ENCODE measurements at places on chromosomes 11 and 22.
A peak's percentile ranks its signal among the peaks of the same experiment; 100 is the strongest.

DNA sequence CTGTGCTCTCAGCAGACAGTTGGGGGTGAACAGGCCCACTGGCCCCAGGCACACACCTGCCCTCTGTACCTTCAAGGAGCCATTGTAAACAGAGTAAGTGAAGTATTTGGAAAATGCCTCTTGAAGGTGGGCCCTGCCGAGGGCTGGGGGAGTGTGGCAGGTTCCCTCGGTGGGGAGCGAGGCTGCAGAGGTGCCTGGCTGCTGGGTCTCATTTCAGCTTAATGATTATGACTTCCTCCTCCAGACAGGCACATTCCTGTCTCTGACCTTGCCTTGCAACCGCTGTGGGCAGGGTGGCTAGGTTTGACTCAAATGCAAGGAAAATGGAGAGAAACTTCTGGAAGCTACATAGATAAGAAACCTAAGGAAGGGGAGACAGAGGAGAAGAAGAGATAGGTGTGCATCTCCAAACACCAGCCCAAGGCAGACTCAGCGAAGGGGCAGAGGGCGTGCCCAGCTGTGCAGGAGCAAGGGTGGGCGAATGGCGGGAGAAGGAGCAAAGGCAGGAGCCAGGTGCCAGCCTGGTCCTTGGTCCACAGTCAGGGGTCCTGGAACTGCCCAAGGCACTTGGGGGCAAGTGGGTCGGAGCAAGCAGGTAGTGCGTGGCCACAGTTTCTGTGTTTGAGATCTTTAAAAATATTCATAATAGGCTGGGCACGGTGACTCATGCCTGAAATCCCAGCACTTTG lies 14.0 kb downstream of the GRAMD4 start:
- DNase-seq, result no peak

GRCh38 chr11:1555713-1556153 lies 16.3 kb downstream of the DUSP8 start:
- no peak for DNase-seq

DNA sequence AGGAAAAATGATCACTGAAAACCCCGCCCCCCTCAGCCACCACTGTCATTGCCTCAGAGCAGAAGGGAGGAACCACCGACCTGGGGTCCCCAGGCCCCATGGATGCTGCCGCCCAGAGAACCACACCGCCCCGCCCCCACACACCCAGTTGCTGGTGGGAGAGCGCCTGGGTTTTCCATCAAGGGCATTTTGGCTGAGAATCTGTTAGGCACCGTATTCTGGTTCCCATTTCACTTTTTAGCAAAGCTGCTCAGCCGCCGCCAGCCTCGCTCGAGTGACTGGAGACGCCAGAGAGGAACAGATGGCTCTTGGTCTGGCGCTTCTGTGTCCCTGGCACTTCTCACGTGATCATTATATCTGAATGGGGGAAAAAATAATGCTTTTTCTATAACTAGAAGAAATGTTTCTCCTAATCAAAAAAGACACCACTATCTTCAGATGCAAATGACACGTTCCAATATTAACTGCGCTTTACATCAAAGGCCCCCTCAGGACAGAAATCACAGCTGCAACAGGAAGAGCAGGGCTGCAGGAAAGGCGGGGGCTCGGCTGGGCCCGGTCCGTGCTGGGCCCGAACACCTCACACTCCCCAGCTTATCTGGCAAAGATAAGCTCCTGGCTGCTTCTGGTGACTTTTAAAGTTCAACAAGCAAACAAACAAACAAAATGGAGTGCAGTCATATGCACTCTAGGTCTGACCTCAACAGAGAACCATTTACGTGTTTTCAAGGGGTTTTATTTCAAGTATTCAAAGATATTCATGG lies 149.8 kb downstream of the MPPED1 start:
- DNase-seq, result no peak

- peak; percentile 18 for DNase-seq
Measured at GRCh38 chr11:123640677-123641494, 13.5 kb downstream of the SCN3B start.

DNA sequence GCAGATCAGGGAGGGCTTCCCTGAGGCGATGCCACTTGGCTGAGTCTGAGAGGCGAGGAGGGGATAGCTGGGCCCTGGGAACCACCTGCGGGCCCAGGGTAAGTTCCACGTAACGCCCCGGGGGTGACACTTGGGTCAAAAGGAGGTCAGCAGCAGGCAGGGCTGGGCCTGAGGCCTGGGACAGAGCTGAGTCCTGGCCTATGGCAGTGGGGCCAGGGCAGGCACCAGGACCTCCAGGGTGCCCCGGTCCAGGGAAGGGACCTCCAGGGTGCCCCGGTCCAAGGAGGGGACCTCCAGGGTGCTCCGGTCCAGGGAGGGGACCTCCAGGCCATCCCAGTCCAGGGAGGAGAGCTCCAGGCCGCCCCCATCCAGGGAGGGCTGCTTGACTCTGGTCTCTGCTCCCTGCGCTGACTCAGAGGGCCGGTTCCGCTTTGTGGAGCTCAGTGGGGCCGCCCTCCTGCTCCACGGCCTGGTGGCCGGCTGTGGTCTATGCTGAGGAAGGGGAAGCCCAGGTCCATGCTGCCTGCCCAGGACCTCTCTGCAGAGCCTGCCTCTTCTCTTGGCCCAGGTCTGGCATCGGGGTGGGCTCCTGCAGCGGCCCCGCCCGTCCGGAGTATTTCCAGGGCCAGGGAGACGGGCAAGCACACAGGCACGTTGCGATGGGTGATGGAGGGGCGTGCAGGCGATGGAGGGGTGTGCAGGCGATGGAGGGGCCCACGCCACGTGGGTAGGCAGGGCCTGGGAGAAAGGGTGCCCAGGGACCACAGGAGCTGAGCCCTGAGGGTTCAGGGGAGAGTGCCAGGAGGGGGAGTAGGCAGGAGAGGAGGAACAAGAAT lies 19.5 kb upstream of the WNT7B start:
- DNase-seq, result no peak

GRCh38 chr11:111635706-111636045 lies 33.4 kb downstream of the SIK2 start:
- DNase-seq, result no peak

DNA sequence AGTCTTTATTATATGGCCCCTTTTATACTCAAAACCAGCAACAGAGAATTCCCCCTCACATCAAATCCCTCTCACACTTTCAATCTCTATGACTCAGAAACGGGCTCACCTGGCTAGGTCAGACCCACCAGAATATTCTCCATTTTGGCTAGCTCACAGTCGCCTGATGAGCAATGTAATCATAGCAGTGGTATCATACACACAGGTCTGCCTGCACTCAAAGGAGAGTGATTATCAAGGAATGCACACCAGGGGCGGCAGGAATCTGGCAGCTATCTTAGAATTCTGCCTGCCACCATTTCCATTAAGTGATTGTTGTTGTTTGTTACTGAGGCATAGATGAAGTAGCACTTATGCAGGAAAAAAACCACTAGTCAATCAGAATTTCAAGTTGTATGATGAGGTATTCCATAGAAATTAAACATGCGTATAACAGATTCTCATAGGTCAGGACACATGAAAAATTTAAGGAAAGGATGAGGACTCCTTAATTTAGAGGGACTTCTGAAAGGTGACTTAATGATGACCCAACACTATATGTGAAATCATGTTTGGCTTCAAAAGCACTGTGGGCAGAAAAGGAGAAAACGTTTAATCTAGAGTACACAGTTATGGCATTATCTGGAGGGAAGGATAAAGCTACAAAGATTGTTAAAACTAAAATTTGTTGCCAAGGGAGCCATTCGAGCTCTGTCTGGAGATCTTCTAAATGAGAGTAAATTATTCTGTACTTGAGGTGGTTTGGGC lies 185.8 kb upstream of the DDI1 start:
- DNase-seq, result no peak

GRCh38 chr11:15943418-15944197 lies 412.7 kb downstream of the SOX6 start:
- no peak for DNase-seq

GRCh38 chr11:114987186-114987760 lies 308.9 kb downstream of the NXPE2 start:
- no peak for DNase-seq

DNA sequence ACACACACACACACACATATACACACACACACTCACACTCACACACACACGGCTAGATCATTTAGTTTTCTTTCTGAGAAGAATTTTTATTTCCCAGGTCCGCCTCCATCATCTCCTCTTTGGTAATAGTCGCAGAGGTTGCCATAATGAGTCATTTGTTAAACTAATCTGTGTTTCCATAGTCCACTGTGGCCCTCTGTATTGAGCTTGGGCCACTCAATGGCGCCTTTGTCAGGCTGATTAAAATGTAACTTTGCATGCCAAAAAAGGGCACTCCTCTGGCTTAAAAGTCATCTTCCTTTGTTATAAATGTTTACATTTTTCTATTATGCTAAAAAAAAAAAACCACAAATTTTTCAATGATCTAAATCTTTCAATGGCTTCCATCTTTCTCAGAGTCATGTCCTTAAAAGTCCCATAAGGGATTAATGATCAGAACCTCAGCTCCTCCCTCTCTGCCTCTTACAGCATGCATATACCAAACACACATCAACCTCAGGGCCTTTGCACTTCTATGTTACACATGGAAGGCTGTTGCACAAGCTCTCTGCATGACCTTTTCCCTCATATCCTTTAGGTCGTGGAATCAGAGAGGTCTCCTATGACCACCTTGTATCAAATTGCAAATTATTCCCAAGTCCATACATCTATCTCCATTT lies 35.3 kb downstream of the EHF start:
- no peak for DNase-seq

DNA sequence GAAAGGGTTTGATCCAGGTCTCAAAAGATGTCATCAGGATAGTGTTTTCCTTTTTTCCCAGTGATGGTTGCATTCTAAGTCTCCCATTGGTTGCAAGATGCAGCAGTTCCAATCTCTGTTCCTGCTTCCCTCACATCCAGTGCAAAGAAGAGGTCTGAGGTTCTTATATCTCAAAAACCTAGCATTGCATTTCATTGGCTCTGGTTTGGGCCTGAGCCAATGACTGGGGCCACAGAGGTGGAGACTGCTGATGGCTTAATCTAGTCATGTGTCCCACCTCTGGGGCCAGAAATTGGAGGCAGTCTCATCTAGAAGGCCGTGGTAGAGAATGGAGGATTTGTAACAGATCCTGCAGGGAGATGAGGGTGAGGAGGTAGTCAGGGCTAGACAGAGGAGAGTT lies 13.2 kb upstream of the MICAL2 start:
- no peak for DNase-seq

- DNase-seq, result no peak
Measured at GRCh38 chr11:6607190-6607795, 3.7 kb downstream of the ILK start.

DNA sequence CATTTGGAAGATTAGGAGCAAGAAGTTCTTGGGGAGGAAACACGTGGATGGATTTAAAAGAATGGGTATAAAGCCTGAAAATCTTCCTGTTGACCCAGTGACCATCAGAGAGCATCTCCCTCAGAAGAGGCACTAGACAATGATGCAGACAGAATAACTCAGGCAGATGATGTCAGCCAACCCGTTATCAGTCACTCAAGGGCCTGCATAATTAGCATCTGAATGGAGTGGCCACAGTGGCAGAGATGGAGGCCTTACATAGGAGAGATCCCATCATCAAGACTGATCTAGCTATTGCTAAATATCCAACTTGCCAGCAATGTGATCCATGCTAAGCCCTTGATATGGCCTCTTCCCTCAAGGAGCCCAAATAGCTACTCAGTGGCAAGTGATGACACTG lies 70.7 kb upstream of the CD82 start:
- DNase-seq, result no peak

GRCh38 chr11:109914038-109914437 lies 179.2 kb upstream of the ZC3H12C start:
- DNase-seq, result no peak

- DNase-seq, result no peak
Measured at GRCh38 chr22:41725510-41726110, 26.3 kb downstream of the MEI1 start.

GRCh38 chr22:39150848-39151215 lies 1.6 kb downstream of the CBX7 start:
- DNase-seq, result no peak

GRCh38 chr11:113350336-113351067 lies 36.1 kb downstream of the TTC12 start:
- DNase-seq, result no peak

DNA sequence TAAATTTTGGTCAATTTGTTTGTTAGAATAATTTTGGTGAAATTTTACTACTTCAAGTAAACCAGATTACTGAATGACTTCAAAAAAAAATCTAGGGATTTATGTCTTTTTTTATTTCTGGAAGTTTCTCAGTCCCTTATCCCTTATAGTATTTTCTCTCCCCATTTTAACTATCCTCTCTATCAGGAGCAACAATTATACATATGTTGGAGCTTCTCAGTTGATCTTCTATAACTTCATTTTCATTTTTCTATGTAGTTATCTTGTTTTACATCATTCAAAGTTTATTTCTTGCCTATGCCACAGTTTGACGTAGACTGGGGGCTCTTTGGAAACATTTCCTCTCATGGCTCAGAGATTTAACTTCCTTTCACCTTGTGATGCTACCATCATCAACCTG lies 34.2 kb downstream of the NNMT start:
- DNase-seq, result no peak

Measured in stimulated activated naive CD4-positive, alpha-beta T cell treated with Interleukin-2 at 50 U/mL for 16 hours (primary cell).